ENCODE measurements at places on chromosomes 6 and 20.

DNA sequence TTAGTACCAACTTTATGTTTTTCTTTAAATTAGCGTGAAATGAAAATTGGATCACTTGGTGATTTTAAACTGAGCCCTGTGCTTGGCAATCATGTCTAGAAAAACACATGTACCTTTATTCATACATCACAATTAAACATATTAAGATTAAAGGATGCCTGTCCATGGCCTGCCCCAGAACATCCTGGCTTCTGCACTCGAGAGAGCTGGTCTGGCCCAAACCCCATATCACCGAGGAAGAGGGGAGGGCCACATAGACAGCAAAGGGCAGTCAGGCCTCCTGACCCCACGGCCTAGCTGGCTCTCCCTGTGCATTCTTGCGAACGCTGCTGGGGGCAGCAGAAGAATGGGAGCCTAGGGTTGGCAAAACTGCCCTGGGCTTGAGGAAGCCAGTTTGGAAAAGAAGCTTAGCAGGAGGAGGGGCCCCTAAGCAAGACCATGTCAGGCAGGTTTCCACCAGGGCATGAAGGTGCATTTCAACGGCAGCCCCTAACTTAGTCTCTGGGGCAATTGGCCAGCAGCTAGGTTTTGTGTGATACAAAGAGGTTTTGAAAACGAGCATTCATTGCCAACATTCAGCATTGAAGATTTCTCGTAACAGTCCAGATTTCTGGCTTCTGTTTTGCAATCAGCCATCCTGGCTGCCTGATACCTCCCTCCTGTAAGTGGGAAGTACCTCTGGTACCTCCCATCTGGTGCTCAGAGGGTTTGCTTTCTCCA lies 8.6 kb downstream of the BPIFB3 start:
- no peak for DNase-seq

GRCh38 chr20:63897978-63898561 lies 3.1 kb downstream of the DNAJC5 start:
- peak; percentile 2 for DNase-seq

DNA sequence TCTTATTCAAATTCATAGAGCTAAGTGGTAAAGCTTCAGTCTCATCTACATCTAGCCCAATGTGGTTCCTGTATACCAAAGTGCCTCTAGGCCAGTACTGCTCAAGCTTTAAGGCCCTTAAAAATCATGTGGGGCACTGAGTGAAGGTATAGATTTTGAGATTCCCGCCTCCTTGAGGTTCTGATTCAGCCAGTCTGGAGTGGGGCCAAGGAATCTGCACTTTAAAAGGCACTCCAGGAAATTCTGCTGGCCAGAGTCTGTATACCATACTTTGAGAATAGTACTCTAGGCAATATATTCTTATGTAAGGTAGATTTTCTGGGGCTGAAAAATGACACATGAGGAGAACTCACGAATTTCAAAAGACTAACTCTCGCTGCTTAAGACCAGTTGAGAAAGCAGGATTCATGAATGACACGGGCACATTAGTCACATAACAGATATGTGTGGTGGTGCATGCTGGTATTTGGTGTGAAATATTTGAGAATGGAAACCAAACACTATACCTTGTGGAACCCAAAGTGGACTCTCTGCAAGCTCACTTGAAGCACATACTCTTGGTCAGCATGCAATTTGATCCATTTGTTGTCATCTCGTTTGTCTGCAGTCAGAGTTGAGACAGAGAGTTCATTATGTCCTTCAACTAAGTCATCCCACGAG lies 47.6 kb upstream of the SIM1 start:
- DNase-seq = no peak

GRCh38 chr6:142566628-142567396 lies 265.0 kb downstream of the ADGRG6 start:
- peak; percentile 67 for DNase-seq

- DNase-seq = peak; percentile 47
Observed at GRCh38 chr6:70985156-70985555, 28.3 kb upstream of the B3GAT2 start.

DNA sequence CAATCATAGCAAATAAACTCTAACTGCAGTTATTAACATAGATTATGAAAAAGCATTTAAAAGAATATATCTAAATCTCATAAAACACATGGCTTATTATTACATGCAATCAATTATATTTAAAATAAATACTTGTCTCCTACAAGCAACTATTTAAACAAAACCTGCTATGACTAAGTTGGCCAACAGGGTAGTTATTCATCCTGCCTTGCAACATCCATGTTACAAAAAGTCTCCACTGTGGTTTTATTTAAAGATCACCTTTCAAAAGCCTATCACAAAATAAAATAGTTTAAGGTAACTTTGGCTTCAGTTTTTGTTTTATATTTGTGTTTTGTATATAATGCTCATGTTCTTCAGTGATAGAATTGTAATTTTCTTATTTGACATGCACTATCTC lies 1127.0 kb upstream of the MAP3K7 start:
- DNase-seq = no peak

DNA sequence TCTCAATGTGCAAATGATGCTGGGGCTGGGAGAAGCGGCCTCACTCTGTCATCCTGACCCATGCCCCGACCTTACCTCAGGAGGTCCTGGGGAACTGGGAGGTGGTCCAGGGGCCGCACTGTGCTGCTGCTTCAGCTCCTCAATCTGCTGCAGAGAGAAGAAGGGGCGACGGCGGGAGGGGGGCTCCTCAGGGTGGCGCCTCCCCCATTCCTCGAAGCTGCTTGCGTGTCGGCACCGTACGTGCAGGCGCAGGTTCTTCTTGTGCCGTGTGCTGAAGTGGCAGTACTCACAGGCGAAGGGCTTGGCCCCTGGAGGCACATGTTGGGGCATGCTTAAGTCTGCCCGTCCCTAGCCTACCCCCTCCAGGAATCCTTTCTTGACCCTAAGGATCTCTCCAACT lies 12.9 kb downstream of the ZNF335 start:
- DNase-seq = no peak

DNA sequence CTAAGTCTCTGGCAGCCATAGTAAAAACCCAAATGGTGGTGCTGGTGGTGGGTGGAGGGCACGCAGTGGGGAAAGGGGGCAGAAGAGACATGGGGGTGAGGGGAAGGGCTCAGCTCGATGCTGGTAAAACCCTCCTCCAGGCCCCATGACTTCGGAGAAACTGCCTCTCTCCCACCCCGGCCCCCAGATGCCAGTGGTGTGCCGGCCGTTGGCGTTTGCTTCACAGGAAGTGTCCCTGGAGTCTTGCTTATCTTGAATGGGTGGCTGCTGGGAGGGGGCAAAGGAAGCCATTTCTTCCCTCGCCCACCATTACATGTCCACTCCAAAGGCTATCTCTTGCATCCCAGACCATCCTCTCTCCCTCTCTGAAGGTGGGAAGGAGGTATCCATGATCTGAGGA lies 25.4 kb downstream of the VEGFA start:
- DNase-seq = no peak

- peak; percentile 29 for DNase-seq
Observed at GRCh38 chr6:97437087-97437486, 154.1 kb upstream of the MMS22L start.

DNA sequence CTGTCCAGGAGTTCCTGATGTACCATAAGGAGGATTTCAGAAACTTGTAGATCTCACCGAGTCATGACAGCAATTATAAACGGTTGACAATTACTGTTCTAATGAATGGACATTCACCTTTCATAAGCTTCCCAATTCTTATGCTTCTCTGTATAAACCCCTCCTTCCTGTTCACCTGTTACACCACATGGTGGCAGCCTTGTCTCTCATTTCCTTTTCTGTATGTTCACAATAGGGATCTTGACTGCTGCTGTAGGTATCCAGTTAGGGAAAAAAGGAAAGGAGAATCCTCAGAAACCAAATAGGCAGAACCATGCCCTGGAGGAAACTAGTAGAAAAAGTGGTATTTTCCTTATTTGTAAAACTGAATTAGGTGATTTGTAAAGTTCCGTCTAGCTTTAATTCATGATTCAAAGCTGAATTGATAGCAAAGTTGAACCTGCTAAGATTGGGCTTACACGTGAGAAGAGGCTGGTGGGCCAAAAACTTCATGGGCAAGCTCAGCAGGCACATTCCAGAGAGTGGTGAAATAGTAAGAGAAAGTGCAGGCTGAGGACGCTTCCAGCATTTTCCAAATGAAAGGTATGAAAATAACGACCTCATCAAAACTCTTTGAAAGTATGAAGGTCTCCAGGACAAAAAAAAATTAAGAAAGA lies 29.0 kb upstream of the TBPL1 start:
- peak; percentile 77 for DNase-seq

- DNase-seq = no peak
Observed at GRCh38 chr20:23661002-23661429, 23.3 kb upstream of the CST3 start.

- peak; percentile 86 for DNase-seq
Observed at GRCh38 chr20:43955062-43955749, 40.6 kb downstream of the TOX2 start.

- DNase-seq = no peak
Observed at GRCh38 chr6:149445573-149445972, 39.2 kb downstream of the ZC3H12D start.

DNA sequence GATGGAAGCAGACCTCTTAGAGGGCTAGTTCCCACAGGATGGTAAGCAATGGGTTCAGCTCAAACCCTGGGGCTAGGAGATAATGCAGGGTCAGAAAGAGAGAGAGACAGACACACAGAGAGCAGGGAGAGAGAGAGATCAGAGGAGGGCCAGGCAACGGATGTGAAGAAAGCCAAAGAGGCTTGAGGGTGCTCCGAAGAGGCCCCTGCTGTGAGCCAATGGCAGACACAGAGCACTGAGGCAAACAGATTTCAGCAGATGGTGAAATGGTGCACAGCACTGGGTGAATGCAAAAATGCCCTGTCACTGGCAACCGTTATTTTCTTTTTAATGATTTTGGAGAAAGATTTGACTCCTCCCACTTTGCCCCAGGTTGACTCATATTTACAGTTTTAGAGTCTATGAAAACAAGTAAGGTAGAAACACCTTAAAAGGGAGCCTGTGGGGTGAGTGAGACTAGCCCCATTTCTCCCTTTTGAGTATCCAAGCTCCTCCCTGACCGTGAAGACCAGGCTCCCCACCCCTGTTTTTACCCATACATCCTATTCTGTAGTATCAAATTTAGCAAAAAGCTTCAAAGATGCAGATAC lies 840 bp downstream of the DEFB132 start:
- peak; percentile 47 for DNase-seq

DNA sequence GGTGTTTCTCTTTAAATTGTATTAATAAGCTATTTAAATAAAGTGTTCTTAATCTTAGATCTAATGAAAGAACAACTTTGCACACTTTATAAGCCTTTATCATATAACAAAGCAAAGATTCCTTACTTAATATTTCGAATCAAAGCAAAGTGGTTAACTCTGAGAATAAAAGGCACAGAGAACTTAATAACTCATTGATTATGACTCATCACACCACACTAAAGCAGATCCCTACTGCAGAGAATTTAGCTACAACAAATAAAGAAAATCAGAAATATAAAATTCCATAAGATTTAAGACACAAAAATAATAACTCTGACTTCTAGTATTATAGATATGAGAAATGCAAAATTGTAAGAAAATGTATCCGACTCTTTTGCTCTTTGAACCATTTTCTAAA lies 135.6 kb upstream of the RUNX2 start:
- no peak for DNase-seq

GRCh38 chr6:163756079-163756478 lies 341.6 kb downstream of the QKI start:
- peak; percentile 82 for DNase-seq

- DNase-seq = no peak
Observed at GRCh38 chr6:17491416-17492142, 98.2 kb downstream of the CAP2 start.

- peak; percentile 65 for DNase-seq
Observed at GRCh38 chr20:1334761-1335160, 5.8 kb upstream of the SDCBP2 start.

GRCh38 chr6:26521600-26522391 lies 16.4 kb upstream of the HMGN4 start:
- peak; percentile 89 for DNase-seq

DNA sequence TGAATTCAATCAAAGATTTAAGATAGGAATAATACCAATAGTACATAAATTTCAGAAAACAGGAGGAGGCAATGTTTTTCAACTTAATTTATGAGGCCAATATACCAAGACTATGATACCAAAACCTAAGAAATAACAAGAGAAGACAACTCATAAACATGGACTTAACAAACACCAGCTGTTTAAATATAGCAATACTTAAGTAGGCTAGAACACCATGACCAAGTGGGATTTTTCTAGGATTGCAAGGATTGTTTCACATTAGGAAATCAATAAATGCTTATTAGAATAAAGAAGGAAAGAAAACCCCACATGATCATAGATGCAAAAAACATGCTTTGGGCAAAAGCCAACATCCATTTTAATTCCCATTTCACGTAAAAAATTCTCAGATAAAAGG lies 355.1 kb downstream of the EPM2A start:
- no peak for DNase-seq

GRCh38 chr20:63082308-63082938 lies 75.7 kb upstream of the BHLHE23 start:
- DNase-seq = peak; percentile 66

GRCh38 chr20:49395183-49395582 lies 87.3 kb downstream of the KCNB1 start:
- DNase-seq = no peak

DNA sequence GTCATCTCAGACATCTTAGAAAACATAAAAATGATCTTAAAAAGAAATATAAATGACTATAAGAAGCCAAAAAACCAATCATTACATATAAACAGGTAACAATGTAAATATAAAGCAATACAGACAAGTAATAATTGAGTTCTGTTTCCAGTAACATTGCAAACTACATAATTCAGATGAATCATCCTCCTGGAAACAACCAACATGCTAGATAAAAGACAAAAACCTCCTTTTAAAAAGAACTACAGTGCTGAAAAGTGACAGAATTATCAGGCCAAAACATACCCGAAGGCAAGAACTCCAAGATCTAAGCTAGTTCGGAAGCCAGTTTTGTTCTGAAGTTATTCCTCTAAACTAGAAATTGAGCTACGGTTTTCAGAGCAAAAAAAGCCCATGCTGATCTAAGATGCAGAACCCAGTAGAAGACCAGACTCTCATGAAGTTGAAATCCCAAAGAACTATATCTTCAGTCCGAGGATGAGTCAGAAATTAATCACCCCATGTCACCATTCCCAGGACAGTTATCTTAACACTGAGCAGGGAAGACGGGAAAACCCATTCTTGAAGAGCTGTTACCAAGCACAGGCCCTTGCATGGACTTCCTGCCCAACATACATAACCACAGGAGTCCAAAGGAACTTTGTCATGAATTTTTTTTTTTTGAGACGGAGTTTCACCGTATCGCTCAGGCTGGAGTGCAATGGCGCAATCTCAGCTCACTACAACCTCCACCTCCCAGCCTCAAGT lies 9.8 kb downstream of the PGM3 start:
- no peak for DNase-seq
